ENCODE measurements at places on chromosomes 7 and 10.

GRCh38 chr7:116165717-116166116 lies 44.6 kb upstream of the TES start:
- no peak for DNase-seq

DNA sequence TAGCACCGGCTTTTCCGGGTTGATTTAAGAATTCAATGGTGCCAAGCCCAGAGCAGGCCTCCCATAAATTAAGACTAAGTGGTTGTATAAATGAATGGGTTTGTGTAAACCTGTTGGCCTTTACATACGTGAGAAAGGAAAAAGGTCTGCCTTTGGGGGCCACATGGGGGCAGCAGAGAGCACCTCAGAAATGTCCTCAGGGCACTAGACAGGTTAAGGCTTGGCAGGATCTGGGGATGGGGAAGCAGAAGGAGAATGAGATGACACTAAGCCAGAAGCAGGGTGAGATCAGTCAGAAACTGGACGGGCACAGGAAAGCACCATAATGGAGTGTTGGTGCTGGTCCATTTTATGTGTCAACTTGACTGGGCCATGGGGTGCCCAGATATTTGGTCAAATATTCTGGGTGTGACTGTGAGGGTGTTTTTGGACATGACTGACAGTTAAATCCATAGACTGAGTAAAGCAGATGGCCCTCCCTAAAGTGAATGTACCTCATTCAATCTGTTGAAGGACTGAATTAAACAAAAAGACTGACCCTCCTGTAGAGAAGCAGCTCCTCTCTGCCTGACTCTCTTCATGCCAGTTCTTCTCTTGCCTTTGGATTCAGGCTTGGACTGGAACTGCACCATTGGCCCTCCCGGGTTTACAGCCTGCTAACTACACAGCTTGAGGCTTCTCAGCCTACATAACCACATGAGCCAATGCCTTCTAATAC lies 58.9 kb downstream of the FRMPD2 start:
- peak; percentile 47 for DNase-seq

DNA sequence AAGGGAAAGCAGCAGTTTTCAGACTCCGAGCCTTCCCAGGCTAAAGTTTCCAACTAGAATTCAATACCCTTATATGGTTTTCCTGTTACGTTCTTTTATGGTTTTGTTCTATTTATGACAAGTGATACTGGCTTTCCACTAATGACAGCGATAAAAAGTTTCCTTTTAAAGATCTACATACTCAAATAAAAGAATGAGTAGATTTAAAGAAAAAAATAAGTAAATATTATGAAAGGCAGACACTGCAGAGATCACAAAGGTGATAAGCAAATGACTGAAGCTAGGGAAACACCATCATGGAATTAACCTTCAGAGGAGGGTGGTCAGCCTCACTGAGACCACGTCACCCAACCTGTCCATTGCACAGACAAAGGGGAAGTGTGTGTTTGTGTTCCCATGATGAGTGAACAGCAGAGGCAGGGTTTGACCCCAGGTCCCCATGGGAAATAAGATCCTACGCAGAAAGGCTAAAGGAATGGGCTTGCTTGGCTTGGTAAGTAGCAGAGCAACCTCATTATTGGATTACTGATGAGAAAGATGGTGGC lies 4.0 kb downstream of the VSIR start:
- no peak for DNase-seq

DNA sequence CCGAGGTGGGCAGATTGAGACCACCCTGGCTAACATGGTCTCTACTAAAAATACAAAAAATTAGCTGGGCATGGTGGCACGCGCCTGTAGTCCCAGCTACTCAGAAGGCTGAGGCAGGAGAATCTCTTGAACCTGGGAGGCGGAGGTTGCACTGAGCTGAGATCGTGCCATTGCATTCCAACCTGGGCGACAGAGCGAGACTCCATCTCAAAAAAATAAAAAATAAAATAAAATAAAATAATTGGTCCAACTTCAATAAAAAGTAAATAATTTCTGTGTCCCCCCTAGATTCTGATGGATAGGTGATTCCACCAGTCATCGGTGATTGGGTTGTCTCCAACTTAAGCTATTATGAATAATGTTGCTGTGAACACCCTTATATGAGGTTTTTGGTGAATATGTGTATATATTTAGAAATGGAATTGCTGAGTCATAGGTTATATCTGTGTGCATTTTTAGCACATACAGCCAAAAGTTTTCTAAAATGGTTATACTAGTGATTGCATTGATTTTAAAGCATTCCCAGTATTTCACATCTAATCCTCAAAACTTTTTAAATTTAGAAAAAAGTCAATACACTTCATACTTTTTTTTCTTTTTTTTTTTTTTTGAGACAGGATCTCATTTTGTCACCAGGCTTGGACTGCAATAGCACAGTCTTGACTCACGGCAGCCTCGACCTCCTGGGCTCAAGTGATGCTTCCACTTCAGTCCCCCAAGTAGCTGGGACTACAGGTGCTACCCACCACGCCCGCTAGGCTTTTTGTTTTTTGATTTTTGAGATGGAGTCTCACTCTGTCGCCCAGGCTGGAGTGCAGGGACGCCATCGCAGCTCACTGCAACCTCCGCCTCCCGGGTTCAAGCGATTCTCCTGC lies 13.7 kb upstream of the SRPK2 start:
- DNase-seq, result no peak

- no peak for DNase-seq
These were observed 62.8 kb downstream of the ZEB1 start for GRCh38 chr10:31381766-31382316.

- DNase-seq, result no peak
These were observed 3.8 kb downstream of the ZNF365 start for GRCh38 chr10:62377966-62378365.

DNA sequence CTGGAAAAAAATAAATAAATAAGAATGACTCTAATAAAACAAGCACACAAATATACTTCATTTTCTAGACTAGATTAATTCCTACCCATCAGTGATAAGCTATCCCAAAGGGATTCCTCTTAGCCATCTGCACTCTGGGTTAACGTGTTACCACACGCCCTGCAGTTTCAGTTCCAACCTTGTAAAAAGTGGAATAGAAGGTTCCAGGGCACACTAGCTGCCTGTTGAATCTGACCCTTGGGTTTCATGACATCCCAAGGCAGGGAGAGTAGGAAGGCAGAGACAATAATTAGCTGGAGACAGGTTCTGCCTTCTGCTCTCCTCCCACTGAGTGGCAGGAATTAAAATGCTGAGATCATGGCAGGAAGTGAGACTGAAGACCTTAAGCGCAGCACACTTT lies 33.5 kb downstream of the SLC37A3 start:
- no peak for DNase-seq

DNA sequence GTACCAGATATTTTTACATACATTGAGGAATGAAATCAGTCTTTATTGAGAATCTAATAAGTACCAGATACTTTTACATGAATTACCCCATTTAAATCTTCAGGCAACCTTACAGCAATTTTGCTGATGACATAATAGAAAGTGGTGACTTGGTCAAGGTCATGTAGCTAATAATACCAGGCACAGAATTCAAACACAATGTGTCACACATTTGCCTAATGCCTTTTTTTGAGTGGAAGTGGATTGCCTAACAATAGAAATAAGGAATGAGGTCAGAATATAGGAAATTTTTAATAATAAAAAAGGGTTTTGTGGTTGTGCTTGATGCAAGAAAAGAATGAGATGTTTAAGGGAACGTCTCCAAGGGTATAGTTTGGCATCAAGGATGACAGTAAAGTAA lies 466.6 kb upstream of the IGFBP3 start:
- no peak for DNase-seq

- no peak for DNase-seq
These were observed 363.2 kb downstream of the PRPF18 start for GRCh38 chr10:13949844-13950542.

DNA sequence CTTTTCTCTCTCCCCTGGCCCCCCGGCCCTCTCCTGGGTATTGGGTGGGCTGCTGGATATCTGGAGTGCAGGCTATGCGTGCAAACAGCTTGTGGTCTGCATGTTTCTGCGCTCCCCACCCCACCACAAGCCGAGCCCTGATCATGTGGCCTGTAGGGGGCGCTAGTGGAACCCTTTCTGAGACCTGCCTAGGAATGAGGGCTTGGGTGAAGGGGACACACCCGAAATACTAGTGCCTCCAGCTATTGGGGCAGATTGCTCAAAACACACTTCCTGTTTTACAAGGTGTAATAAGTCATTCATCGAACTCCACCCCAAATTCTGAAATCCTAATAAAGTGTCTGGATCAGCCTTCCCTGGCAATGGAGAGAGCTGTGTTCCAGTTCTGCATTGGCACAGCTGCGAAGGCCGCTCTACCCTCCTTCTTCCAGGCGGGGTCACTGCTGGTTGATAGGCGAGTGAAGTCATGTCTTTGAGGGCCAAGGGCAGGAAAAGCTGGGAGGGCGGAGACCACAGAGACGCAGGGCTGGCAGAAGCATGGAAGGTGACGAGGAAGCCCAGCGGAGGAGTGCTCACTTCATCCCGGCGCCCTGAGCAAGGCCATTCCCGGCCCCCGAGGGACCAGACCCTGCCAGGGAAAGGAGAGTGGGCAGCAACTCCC lies 19.8 kb upstream of the PRRT4 start:
- DNase-seq, result peak; percentile 55

DNA sequence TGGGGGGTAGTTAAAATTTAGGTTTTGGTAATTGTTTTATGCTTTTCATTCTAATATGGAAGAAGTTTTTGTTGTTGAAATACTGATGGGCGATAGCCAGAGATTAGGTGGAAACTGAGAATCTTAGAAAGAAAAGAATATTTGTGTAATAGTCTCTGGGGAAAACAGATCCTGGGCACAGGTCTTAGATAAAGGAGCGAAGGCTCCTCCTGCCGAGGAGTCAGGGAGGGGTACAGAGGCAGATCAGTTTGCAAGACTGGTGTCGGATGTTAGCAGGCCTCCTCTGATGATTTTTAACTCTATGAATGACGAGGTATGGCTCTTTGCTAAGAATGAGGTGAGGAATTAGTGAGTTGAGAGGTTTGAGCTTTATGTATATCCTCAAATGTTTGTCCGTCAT lies 339.7 kb downstream of the HGF start:
- DNase-seq, result no peak

DNA sequence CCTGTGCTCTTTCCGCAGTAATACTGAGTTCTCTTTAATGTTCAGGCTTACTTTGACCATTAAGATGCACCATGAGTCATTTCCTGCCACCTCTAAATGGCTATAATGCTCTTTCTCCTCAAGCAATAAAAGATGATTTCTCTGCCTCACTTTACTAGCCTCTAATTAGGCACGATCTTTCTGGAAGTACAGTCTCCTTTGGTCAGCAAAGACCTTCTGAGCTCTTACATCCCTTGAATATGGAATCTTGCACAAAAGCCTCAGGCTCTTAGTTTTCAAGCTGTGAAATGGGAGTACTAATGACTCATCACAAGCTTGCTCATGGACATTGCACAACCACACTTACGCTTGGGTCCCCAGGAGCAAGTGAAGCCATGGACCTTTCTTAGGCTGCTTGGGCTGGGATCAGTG lies 85.9 kb downstream of the FRMD4A start:
- DNase-seq, result no peak
